Uterus (tissue), 4 donors: ENCODE measurements at places on chromosomes 2 and 18. TPM values are rescaled to one million over a fixed set of nuclear protein-coding genes. Genes with fewer than 3 reads are reported as not detected.

DNA sequence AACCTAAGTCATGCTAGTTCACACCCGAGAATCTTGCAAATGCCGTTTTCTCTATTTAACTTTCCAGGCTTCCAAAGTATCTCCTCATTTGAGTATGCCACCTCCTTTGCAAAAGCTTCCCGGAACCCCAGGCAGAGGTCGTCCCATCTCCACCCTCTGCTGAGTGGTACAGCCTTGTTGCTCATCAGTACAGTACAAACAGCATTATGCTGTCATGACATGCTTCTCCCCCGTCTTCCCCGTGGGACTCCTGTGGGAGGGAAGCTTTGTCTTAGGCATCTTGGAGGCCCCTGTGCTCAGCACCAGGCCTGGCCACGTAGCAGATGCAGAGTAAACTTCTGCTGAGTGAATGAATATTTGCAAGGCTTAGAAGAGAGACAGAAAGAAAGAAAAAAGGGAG is 102.7 kb downstream of the CDCA7 start:
- DNase-seq: no peak
- H3K4me1 ChIP-seq: no peaks in the 10 kb centered on the region
- H3K27me3 ChIP-seq: no peaks in the 10 kb centered on the region
- H3K4me3 ChIP-seq: no peak overlapping the region
- H3K36me3 ChIP-seq: no peaks in the 10 kb centered on the region
- no peak overlapping the region for H3K27ac ChIP-seq

- H3K36me3 ChIP-seq: no peaks in the 10 kb centered on the region
- no peak overlapping the region for H3K4me3 ChIP-seq
- no peaks in the 10 kb centered on the region for H3K4me1 ChIP-seq
- no peak for DNase-seq
- H3K27me3 ChIP-seq: no peaks in the 10 kb centered on the region
Measured at GRCh38 chr2:54859997-54860701, 136.7 kb downstream of the EML6 start.

- peak overlapping the region; percentile 51 for H3K4me3 ChIP-seq
- no peaks in the 10 kb centered on the region for H3K27me3 ChIP-seq
- no peaks in the 10 kb centered on the region for H3K4me1 ChIP-seq
- no peaks in the 10 kb centered on the region for H3K36me3 ChIP-seq
- DNase-seq: peak; percentile 51
Measured at GRCh38 chr2:20225294-20226151, 593 bp upstream of the SDC1 start.

- no peaks in the 10 kb centered on the region for H3K4me1 ChIP-seq
- no peak for DNase-seq
- no peak overlapping the region for H3K4me3 ChIP-seq
Measured at GRCh38 chr18:72207280-72207679, 336.9 kb downstream of the CBLN2 start.

GRCh38 chr2:235390108-235390815 is 103.6 kb upstream of the AGAP1 start:
- no peaks in the 10 kb centered on the region for H3K4me1 ChIP-seq
- H3K27me3 ChIP-seq: no peaks in the 10 kb centered on the region
- no peak overlapping the region for H3K4me3 ChIP-seq
- no peak overlapping the region for H3K27ac ChIP-seq
- no peak for DNase-seq

- no peak for DNase-seq
- H3K27me3 ChIP-seq: no peaks in the 10 kb centered on the region
- H3K4me1 ChIP-seq: no peaks in the 10 kb centered on the region
- H3K27ac ChIP-seq: no peak overlapping the region
- H3K4me3 ChIP-seq: no peak overlapping the region
Measured at GRCh38 chr2:134660626-134661402, 58.0 kb downstream of the TMEM163 start.

DNA sequence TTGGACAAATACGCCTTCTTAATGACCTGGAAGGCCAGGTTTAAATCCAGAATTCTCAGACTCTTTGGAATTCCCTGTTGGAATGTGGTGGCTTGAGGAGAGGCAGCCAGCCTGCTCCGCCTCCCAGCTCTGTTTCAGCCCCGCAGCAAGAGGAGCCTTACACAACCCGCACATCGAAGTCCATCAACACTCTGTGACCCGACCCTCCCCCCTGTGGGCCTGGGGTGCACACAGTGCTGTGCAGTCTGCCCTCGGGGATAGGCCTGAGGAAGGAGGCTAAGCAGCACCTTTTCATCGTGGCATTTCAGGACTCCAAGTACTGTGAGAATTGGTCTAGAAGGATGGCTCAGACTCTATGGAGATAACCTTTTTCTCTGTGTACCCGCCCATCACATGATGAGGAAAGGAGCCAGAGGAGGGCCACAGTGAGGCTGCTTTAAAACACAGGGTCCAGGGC is 73.7 kb downstream of the GREB1L start:
- no peak for DNase-seq
- no peak overlapping the region for H3K4me3 ChIP-seq
- H3K27ac ChIP-seq: no peak overlapping the region
- H3K27me3 ChIP-seq: no peaks in the 10 kb centered on the region

- H3K4me3 ChIP-seq: peak overlapping the region; percentile 22
- no peaks in the 10 kb centered on the region for H3K4me1 ChIP-seq
- no peaks in the 10 kb centered on the region for H3K36me3 ChIP-seq
- no peaks in the 10 kb centered on the region for H3K27me3 ChIP-seq
Measured at GRCh38 chr2:190627448-190628412, 21.2 kb upstream of the NAB1 start.

DNA sequence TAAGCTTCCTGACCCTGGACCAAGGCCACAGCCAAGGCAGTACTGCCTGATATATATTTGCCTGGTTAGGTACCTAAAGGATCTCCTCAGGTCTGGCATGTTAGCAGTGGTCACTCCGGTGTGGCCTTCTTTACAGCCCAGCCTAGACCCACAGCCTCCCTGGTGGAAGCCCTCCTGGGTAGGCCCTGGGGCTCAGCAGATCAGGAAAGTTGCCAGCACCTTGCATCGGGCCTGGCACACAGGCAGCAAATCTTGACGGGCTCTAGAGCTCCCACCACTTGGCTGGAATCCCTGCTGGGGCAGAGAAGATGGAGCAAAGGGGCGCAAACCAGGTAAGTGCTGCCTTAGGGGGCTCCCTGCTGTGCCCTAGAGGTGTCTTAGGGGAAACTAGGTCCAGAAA is 40.9 kb upstream of the ATP6V1B1 start:
- H3K4me3 ChIP-seq: no peak overlapping the region
- no peak overlapping the region for H3K27ac ChIP-seq
- H3K4me1 ChIP-seq: no peaks in the 10 kb centered on the region
- DNase-seq: no peak
- no peaks in the 10 kb centered on the region for H3K36me3 ChIP-seq

DNA sequence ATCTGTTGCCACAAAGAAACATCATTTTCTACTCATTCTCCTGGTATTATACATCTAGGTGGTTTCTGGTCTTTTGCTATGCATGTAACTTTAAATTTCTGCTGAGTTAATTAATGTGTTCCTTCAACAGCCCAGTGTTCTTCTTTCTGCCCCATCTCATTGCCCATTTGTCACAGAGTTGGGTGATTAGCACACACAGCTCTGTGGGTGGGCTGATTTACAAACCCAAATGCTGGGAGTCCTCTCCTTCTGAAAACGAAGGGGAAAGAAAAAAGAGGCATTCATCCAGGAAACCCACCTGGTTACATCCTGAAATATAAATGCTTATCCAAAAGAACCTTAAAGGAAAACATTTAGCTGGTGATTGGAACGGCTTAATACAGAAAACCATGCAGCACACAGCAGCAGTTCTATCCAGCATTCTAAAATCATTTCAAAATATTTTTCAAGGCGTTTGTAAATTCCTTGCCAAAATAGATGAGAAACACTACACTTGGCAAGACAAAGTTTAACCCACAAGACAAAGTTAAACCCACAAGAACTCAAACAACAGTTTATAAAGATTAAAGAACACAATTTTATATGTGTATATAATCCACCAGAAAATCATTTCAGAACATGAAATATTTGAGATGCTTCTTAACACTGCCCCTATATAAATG is 177.9 kb downstream of the ANTXR1 start:
- H3K27ac ChIP-seq: peak overlapping the region; percentile 74
- no peaks in the 10 kb centered on the region for H3K27me3 ChIP-seq
- no peak overlapping the region for H3K4me3 ChIP-seq
- peaks cover 2% of the 10 kb centered on the region for H3K4me1 ChIP-seq

DNA sequence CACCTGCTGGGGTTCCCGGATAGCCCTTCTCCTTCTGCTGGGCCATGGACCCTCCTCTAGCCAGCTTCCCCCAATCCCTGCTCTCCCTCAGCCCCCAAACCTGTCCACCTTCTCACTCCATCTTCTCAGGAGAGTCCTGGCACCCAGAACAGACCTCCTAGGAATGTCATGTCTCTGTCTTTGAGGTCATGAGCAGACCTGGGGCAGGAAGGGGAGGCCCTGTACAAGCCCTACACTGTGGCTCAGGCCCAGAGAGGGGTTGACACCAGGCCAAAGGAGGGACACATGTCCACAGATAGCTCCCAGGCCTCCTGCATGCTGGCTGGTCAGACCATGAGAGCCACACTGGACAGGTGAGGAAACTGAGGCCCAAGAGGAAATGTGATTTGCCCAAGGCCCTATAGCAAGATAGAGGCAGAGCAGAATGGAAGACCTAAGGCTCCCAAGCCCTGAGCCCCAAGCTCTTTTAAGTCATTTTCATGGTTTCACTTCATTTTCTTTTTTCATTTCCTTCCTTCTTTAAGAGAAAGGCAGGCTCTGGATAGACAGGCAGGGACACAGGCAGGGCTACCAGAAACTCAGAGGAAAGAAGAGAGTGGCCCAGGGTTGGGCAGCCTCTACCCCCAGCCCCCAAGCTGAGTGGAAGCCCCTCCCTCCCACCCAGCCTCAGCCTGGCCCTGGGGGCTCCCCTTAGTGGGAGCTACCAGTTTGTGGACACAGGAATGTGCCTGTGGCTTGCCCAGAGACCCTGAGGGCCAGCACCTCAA is 159.7 kb downstream of the SMAD7 start:
- DNase-seq: peak; percentile 15
- H3K36me3 ChIP-seq: no peaks in the 10 kb centered on the region
- H3K4me1 ChIP-seq: no peaks in the 10 kb centered on the region
- no peak overlapping the region for H3K4me3 ChIP-seq
- H3K27me3 ChIP-seq: no peaks in the 10 kb centered on the region

- H3K27ac ChIP-seq: no peak overlapping the region
- no peak overlapping the region for H3K4me3 ChIP-seq
- H3K36me3 ChIP-seq: no peaks in the 10 kb centered on the region
- H3K27me3 ChIP-seq: no peaks in the 10 kb centered on the region
Measured at GRCh38 chr2:119435081-119435952, 3.7 kb downstream of the TMEM37 start.

- H3K27me3 ChIP-seq: no peaks in the 10 kb centered on the region
- H3K27ac ChIP-seq: no peak overlapping the region
- DNase-seq: no peak
- no peaks in the 10 kb centered on the region for H3K36me3 ChIP-seq
- H3K4me1 ChIP-seq: no peaks in the 10 kb centered on the region
Measured at GRCh38 chr18:59996370-59996966, 96.7 kb downstream of the PMAIP1 start.

DNA sequence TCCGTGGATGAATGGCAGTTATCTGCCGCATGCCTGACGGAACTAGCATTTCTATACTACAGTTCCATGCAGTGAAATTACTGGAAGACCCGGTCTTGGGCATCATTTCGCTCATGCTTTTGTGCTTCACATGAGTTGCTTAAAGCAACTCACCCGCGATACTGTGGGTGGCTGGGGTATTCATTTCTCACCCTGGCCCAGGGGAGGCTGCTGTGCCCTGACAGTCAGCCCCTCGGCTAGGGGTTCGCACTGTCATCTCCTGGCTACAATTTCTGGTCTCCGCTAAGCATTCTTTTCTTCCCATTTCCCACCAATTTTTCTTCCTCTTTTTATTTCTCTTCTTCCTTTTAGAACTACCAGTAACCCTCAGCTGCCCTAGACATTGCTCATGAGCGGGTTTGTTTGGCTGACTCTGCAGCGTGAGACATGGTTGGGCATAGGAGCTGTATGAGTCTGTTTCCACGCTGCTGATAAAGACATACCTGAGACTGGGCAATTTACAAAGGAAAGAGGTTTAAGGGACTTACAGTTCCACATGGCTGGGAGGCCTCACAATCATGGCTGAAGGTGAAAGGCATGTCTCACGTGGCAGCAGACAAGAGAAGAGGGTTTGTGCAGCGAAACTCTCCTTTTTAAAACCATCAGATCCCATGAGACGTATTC is 16.5 kb upstream of the CNDP2 start:
- H3K4me3 ChIP-seq: no peak overlapping the region
- H3K4me1 ChIP-seq: no peaks in the 10 kb centered on the region
- H3K27me3 ChIP-seq: no peaks in the 10 kb centered on the region
- DNase-seq: no peak
- H3K27ac ChIP-seq: no peak overlapping the region
- no peaks in the 10 kb centered on the region for H3K36me3 ChIP-seq

DNA sequence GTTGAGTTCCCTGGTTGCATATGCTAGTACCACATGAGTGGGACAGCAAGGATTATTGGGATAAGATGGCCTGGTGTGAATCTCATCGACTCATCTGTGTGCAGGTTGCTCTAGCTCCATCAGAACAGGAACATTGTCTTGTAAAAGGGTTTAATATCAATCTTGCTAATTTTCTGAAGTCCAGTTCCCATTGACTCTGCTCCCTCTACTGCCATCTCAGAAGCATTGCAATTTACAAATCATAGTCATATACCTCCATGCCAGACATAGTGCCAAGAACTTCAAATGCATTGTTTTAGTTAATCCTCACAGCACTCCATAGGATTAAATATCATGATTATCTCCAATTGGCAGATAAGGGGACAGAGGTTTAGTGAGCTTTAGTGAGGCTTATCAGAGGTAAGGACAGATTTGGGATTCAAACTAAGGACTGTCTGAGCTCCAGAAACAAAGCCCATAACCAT is 4.8 kb upstream of the STAT4 start:
- DNase-seq: no peak
- no peaks in the 10 kb centered on the region for H3K36me3 ChIP-seq
- H3K27ac ChIP-seq: no peak overlapping the region
- H3K27me3 ChIP-seq: no peaks in the 10 kb centered on the region

DNA sequence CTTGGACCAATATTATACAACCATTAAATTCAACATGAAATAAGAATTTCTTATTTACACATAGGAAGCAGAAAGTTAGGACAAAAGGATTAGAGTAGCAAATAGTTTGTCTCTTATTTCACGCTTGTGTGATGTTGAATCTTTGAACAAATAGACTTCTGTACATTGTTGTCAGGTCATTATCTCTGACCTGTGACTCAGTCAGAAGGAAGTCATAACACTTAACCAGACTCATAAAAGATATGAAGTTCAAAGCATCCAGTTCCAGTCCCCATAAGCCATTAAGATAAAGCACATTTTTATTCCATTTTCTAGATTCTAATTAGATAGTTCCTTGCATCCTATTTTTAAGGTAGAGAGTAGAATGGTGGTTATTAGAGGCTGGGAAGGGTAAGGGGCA is 130.8 kb downstream of the UPP2 start:
- H3K36me3 ChIP-seq: no peaks in the 10 kb centered on the region
- H3K27me3 ChIP-seq: no peaks in the 10 kb centered on the region
- DNase-seq: no peak
- H3K27ac ChIP-seq: no peak overlapping the region
- H3K4me1 ChIP-seq: no peaks in the 10 kb centered on the region

Gene SNORC
- total RNA-seq: not detected

Gene RNF125
- 1.5 TPM for total RNA-seq

Gene IL18RAP
- total RNA-seq: 1.0 TPM

Gene SIX2
- total RNA-seq: not detected

Gene DNAJC5G
- 0.77 TPM for total RNA-seq
